Prostate gland (tissue), 2 donors: ENCODE measurements at places on chromosomes 2 and 18. TPM values are rescaled to one million over a fixed set of nuclear protein-coding genes. Genes with fewer than 3 reads are reported as not detected.

- DNase-seq: no peak
Measured at GRCh38 chr2:83068714-83069113, 1390.4 kb downstream of the SUCLG1 start.

GRCh38 chr2:236918545-236918944 is 167.1 kb upstream of the COPS8 start:
- no peak for DNase-seq

- DNase-seq: no peak
Measured at GRCh38 chr2:78061301-78061700, 539.1 kb upstream of the LRRTM4 start.

DNA sequence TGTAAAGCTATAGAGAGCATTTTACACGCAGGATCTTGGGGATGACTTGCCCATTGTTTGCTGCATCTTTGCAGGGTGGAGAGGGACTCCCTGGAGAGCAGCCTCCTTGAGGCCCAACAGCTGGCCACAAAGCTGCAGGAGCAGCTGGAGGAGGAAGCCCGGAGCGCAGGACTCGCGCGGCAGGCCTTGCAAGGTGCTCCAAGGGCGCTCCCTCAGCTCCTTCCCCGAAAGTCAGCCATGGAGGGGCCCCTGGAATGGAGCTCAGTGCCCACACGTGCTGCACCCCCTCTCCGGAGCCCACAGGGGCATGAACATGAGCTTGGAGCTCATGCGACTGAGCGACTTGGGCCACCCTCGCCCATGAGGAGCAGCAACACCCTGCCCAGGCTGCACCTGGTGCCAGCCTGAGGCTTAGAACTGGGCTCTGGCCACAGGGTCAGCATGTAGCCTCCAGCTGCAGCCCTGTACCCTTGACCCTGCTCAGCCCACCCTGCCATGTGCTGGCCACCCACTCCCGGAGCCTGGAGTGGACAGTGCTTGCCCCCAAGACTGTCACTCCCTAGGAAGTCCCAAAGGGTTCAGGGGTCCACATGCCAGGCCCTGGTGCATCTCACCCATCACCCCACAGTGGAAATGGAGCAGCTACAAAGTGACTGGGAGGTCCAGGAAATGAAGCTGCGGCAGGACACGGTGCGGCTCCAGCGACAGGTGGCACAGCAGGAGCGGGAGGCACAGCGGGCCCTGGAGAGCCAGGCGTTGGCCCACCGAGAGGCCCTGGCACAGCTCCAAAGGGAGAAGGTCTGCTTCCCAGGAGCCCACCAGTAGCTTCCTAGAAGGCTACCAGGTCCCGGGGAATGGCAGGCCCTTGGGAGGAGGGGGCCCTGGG is 43.0 kb downstream of the CROCC2 start:
- no peak for DNase-seq

Gene AQP12A
- total RNA-seq: not detected

DNA sequence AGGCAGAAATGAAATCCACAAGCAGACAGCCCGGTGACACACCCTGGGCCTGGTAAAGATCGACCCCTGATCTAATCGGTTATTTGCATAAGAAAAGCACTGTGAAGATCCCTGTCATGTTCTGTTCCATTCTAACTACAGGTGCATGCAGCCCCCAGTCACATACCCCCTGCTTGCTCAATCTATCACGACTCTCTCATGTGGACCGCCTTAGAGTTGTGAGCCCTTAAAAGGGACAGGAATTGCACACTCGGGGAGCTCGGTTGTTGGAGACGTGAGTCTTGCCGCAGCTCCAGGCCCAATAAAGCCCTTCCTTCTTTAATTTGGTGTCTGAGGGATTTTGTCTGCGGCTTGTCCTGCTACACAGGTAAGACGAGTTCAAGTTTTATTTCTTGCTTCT is 13.4 kb upstream of the IL1B start:
- no peak for DNase-seq

DNA sequence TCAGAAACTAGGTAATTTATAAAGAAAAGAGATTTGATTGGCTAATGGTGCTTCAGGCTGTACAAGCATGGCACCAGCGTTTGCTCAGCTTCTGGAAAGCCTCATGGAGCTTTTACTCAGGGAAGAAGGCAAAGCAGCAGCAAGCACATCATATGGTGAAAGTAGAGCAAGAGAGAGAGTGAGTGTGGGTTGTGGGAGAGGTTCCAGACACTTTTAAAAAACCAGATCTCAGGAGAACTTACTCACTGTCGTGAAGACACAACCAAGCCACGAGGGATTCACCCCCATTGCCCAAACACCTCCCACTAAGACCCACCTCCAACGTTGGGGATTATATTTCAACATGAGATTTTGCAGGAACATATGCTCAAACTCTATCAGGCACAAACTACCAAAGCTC is 554.6 kb upstream of the TNP1 start:
- DNase-seq: no peak

GRCh38 chr2:218981881-218982585 is 3.0 kb downstream of the FEV start:
- no peak for DNase-seq

Gene CYS1
- 1.5 TPM for total RNA-seq

Gene IKZF2
- total RNA-seq: 24.4 TPM

- no peak for DNase-seq
Measured at GRCh38 chr2:217636578-217636977, 366.2 kb downstream of the TNS1 start.

GRCh38 chr2:137123226-137123625 is 357.9 kb downstream of the THSD7B start:
- no peak for DNase-seq

DNA sequence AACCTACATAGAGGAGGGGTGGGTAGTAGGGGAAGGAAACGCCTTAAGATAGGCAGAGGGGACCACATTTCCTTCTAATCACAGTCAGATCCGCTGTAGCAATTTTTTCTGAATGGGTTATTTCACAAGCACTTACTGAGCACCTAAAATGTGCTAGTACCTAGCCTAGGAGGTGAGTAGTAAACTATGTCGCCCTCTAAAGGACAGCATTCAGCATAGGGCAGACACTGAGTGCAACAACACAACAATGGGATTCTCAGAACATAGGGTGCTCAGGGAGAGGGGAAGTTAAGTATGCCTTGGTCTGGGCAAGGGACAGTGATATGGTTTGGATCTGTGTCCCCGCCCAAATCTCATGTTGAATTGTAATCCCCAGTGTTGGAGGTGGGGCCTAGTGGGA is 166.1 kb upstream of the RAB6C start:
- no peak for DNase-seq

DNA sequence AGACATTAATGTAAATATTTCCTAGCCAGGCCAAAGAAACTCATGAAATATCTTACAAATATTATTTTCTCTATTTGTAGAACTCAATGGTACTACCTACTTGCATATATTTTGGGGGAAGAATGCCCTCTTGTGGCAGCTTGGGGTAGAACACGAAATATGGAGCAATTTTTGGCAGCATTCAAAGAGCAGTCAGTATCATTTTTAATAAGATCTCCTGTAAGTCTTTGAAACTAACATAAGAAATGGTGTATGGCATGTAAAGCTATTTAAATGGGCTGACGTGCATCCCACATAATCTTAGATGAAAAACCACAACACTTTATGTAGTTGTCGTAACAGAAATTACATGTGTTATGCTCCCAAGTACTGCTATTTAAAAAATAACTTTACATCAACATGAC is 62.3 kb upstream of the CCDC195 start:
- peak; percentile 25 for DNase-seq

GRCh38 chr2:96506907-96507240 is 1.7 kb upstream of the NEURL3 start:
- DNase-seq: no peak

Gene ERICH2
- 0.73 TPM for total RNA-seq

DNA sequence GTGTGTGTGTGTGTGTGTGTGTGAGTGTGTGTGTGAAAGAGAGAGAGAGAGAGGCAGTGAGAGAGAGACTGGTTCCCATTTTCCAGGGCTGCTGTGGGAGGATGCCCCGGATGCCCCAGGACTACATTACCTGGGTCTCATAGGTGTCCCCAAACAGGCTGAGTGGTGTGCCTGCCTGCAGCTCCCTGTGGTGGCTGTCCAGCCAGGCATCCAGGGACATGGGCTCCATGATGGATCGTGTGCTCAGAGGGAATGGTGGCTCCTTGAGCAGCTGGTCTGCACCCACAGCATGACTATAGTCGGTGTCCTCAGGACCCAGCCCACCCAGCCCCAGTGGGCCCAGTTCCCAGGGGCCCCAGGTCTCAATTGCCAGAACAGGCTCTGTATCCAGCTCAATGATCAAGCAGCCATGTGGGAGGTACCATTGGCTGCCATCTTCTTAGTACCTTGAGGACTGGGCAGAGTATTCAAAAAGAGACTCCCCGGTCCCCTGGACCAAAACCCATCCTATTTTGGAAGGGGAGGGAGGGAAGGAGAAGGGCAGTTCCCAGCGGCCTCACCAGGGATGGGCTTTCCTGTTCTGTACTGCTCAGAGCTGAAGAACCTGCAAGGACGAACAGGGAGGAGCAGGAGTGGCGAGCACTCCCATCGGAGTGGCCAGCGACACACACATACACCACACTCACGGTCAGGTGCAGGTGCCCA is 5.8 kb upstream of the OXER1 start:
- DNase-seq: no peak

DNA sequence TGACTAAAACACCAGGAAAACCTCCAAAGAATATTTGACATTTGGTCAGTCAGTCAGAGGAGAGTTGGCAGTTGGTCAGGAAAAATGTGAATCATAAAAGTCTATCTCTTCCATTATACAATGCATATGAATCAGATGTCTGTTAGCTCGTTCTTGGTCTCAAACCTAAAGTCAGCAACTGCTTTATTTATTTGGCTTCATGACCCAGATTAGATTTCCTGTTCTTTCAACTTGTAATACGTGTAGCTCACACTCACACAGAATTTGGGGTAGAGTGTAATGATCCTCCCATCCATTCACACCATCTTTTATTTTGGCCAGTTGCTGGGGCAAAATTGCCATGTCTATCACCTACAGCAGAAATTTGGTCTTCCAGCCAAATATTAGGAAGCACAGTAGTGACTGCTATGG is 81.9 kb upstream of the COL5A2 start:
- no peak for DNase-seq
